ENCODE measurements at places on chromosomes 6 and 20. TPM values are rescaled to one million over a fixed set of nuclear protein-coding genes. Genes with fewer than 3 reads are reported as not detected.

- DNase-seq, result no peak
Measured at GRCh38 chr6:142855893-142856623, 88.9 kb downstream of the HIVEP2 start.

- no peak for DNase-seq
Measured at GRCh38 chr6:40183902-40184301, 249.6 kb upstream of the MOCS1 start.

DNA sequence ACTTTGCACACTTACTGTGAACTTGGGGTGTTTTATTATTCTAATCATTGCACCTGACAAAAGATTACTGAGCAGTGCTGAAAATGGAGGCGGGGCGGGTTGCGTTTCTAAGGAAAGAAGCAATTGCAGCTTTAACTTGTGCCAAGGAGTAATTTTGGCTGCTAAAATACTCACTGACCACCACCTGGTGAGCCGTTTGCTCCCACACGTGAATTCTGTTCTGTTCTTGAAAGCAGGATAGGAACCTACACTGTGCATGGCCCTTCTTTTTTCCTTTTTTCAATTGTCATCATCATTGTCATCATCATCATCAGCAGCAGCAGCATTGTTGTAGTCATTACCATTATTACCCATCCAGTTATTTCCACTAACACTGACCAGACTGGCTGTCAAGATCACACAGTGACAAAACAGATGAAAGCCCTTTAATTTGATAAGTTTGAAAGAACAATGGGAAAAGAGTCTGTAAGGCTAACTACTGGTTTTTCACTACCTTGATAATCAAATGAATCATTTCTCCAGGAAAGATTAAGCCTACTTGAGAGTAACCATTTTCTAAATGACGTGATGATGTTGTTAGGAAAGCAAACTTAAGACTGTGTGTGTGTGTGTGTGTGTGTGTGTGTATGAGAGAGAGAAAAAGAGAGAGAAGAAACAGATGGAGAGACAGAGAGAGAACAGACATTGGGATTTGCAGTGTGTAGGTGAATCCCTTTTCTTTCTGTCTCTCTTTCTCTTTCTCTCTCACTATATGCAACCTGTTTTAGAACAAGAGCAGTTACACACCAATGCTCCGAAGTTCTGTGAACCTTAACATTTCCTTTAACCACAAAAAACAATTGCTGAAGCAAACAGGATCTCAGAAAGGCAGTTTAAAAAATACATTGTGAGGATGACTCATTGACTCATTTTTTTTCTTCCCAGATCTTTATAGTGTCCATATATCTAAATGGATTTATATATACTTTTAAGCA, 3.8 kb downstream of the RIPOR2 start:
- no peak for DNase-seq

Gene NEDD9
- 65.9 TPM for polyA plus RNA-seq

Gene MPIG6B
- 1.6 TPM for polyA plus RNA-seq

DNA sequence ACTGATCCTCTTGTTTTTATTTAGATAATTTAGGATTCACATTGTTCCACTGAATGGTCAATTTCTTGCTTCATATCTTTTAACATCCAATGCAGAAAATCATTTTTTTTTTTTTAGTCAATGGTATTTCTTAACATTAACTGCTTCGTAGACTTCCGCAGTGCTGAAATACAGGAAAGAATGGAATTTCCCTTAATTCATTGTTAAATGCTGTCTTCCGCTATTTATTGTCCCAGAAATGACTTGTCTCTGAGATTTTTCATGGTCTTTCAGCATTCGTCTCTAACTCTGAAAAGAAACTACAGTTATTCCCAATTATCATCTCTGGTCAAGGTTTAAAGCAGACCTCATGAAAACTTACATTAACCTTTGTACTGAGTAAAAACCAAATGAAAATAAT, 1029.1 kb upstream of the MANEA start:
- no peak for DNase-seq

Gene COQ3
- 14.4 TPM for polyA plus RNA-seq

Gene LY6G5B
- 22.8 TPM for polyA plus RNA-seq

- DNase-seq, result no peak
Measured at GRCh38 chr6:54236984-54237383, 71.3 kb upstream of the TINAG start.

DNA sequence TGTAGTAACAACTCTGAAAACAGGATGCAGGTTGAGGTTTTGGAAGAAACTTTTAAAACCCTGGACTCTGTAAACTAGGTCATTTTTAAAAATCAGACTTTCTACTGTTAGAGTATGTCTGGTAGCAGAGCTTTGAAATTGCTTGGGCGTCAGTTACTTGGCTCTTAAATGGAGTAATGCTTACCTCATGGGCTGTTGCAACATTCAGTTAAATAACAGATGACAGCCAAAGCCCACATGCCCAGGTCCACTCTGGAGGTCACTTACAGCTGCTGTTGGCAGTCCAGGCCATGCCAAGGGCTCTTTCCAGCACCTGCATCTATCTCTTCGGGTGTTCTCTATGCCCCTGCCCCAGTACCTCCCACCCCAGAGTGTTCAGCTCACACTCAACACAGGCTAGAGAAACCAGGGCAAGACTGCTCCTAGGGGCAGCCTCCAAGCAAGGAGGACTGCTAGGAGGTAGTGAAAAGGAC, 96.4 kb downstream of the BANF2 start:
- DNase-seq, result no peak

GRCh38 chr6:30169658-30170614, 6.6 kb downstream of the TRIM15 start:
- peak; percentile 43 for DNase-seq

DNA sequence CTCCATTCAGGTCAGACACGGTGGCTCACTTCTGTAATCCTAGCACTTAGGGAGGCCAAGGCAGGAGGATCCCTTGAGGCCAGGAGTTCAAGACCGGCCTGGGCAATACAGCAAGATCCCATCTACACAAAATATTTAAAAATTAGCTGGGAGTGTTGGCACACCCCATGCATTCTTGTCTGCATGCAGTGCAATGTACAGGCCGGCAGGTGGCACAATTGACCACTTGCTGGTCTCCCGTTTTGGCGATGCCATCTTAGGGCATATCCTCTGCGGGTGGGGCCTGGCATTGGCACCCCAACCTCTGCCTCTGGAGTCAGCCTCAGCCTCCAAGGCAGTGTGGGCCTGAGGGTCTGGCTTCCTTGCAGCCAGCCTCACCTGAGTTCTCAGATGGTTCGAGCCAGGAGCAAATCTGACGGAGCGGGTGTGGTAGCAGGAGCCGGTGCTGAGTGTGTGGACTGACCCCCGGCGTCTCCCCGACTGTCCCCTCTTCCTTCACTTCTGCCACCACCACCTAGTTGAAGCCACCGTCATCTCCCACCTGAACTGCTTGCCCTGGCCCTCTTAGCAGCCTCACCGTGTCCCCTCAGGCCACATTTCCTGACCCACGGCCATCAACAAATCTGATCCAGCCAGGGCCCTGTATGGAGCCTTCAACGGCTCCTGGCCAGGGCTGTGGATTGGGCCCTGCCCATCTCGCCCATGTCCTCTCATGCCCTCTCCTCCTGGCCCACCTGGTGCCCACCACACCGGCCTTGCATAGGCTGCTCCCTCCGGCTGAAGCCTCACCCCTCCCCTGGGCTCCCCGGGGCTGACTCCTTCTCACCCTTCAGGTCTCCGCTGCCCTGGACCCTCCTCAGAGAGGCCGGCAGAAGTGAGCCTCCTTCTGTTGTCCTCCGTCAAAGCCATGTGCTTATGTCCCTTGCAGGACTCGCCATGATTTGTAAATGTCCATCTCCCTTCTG, 44.0 kb downstream of the EFCAB8 start:
- DNase-seq, result no peak

Gene SEL1L2
- polyA plus RNA-seq, result not detected

DNA sequence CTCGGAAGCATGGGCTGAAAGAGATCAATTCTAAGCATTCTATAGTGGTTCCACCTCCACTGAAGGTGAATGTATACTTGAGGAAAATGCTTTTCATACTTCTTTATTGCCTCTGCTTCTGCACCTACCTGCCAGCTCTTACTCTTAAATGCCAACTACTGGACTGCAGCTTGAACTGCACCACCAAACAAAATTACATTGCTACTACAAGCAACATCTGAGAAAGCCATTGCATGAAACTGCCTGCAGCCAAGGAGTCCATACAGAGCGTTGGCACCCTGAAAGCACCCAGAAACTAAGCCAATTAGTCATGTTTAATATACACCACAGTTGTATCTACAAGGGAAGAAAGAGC, 440.9 kb downstream of the BTBD3 start:
- DNase-seq, result no peak

DNA sequence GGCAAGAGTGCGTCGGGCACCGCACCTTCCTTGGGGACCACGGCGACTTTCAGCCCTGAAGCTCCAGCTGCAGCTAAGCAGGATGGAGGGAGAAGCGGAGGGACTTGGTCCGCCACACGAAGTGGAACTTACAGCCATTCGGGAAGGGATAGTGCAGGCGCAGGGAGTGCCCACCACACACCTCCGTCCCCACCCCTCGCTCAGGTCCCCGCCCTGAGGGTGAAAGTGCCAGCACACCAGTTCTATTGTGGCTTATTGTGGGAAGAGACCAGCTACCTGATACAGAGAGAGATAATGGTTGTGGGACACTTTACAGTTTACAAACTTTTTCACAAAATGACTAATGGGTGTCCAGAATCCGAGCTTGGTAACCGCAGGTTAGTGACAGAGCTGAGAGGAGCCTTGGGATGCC, 76.1 kb downstream of the IRF4 start:
- DNase-seq, result no peak

- peak; percentile 9 for DNase-seq
Measured at GRCh38 chr20:38883081-38883980, 42.9 kb upstream of the FAM83D start.

DNA sequence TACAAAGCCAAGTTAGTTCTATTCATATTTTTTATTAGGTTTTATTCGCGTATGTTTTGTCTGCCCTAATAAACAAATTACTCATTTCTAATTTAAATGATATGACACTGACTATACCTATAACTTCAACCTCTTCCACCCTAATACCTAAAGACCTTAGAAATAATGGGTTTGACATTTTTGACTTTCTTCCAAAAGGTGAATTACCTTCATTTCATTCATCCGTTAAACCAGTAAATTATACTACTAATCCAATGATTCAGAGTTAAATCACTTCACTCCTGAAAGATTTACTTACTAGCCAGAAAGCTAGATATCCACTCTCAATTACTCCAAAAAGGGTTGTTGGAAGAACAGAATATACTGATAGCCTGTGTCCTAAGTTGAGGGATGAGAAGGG, 5.2 kb downstream of the MRPS10 start:
- DNase-seq, result no peak

- no peak for DNase-seq
Measured at GRCh38 chr6:39812496-39812852, 20.3 kb downstream of the DAAM2 start.

- no peak for DNase-seq
Measured at GRCh38 chr6:112606656-112607435, 259.7 kb downstream of the RFPL4B start.

DNA sequence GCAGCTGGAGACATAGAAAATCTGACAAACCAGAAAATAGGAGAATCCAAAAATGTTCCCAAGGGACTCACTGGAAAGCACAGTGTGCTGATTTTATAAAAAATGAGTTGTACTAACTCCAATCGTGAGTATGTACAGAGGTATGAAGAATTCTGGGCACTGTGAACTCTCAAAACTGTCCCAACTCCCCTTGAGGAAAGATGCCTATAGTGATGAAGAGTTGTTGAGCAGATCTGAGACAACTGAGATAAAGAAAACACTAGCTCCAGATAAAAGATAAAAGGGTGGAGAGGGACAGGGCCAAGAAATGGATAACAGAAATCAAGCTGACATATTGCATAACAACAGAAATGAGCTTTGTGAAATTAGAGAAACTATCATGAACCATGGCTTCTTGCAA, 481.4 kb downstream of the MAFB start:
- no peak for DNase-seq

GRCh38 chr20:64242003-64242796, 13.3 kb upstream of the PCMTD2 start:
- DNase-seq, result no peak

- DNase-seq, result no peak
Measured at GRCh38 chr6:80523531-80523997, 417.1 kb downstream of the BCKDHB start.

Gene HDGFL1
- not detected for polyA plus RNA-seq

GRCh38 chr20:14522595-14522994, 185.2 kb upstream of the FLRT3 start:
- DNase-seq, result no peak

GRCh38 chr6:26331218-26332073, 33.6 kb upstream of the BTN3A2 start:
- DNase-seq, result no peak

GRCh38 chr6:124854338-124854922, 107.8 kb upstream of the RNF217 start:
- no peak for DNase-seq

GRCh38 chr20:21517566-21518277, 3.9 kb upstream of the NKX2-2 start:
- no peak for DNase-seq

Gene ZBP1
- polyA plus RNA-seq, result 0.12 TPM

Gene ACOT13
- 40.3 TPM for polyA plus RNA-seq

DNA sequence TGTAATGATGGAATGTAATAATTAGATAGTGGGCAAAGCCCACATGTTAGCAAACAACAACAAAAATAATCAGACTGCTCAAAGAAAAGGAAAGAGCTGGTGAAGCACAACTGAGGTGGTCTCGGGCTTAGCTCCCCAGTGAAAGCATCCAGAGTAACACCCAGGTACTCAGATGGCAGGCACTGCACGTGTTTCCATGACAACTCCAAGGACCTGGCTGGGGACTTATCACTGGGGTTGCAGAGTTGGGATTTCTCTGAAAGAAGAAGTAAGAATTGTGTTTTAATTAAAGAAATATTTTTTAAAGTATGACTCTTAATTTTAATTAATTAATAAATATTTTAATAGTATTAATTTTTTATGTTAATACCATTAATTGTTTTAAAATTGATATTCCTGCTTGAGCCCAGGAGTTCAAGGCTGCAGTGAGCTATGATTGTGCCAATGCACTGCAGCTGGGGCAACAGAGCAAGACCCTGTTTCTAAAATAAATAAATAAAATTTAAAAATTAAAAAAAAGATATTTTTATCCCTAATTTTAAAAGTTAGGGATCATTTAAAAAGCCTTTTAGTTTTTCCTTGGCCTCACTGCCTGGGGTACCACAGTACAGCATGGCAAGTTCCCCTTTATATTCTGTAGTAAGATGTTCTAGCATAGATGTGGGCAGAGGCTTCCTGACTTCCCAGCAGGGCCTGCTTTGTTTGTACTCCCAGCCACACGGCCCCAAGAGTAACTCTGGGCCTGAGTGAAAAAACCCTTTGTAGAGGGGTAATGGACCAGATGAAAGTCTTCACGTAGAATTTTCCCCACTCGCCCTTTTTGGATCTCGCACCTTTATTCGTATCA, 42.2 kb upstream of the UST start:
- no peak for DNase-seq

- DNase-seq, result no peak
Measured at GRCh38 chr6:144305567-144305966, 20.4 kb downstream of the UTRN start.

GRCh38 chr6:133855276-133855990, 33.5 kb upstream of the TCF21 start:
- DNase-seq, result no peak

GRCh38 chr6:166474721-166475565, 92.2 kb upstream of the MPC1 start:
- DNase-seq, result no peak

Gene CDS2
- polyA plus RNA-seq, result 32.4 TPM

Gene RAMACL
- 0.18 TPM for polyA plus RNA-seq

GRCh38 chr20:36120991-36121390, 33.5 kb upstream of the EPB41L1 start:
- no peak for DNase-seq

Gene TREM2
- 0.67 TPM for polyA plus RNA-seq

Gene DSTN
- 388 TPM for polyA plus RNA-seq

Gene CPNE5
- 12.8 TPM for polyA plus RNA-seq

Measured in renal cortex interstitium (tissue), 15 donors.